ENCODE measurements at places on chromosomes 7 and 10.

DNA sequence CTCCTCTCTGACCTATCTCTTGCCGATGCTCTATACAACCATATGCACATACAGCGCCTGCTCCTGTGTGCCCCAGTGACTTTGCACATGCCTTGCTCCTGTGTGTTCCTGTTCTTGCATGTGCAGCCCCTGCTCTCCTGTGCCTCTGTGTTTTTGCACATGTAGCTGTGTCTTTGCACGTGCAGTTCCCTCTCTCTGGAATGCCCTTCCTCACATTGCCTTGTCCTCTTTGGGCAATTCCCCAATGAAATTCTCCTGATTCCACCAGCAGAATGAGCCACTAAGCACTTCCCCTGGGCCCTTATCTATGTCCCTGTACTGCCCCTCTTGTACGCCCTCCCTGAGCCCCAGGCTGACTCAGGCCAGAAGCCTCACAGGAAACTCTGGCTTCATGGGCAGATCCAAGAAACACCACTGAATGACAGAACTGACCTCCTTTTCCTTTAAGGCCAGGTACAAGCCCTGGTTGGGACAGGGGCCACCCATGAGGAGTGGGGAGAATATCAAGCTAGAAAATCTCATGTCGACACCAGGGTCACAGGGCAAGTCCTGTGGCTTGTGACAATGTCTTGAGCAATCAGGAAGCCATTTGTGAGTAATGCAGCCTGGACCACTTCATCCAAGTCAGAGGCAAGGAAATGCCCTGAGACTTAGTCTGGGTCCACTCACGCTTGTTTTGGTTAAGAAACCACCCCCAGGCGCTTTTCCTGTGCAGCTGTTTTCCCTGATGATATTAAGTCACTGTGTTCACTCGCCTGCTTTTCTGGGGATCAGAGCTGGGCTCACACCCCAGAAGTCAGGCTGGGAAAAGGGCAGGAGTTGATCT is 1.9 kb upstream of the ARHGAP22 start:
- DNase-seq: no peak

GRCh38 chr7:127413962-127414361 is 21.5 kb upstream of the ZNF800 start:
- DNase-seq: no peak

DNA sequence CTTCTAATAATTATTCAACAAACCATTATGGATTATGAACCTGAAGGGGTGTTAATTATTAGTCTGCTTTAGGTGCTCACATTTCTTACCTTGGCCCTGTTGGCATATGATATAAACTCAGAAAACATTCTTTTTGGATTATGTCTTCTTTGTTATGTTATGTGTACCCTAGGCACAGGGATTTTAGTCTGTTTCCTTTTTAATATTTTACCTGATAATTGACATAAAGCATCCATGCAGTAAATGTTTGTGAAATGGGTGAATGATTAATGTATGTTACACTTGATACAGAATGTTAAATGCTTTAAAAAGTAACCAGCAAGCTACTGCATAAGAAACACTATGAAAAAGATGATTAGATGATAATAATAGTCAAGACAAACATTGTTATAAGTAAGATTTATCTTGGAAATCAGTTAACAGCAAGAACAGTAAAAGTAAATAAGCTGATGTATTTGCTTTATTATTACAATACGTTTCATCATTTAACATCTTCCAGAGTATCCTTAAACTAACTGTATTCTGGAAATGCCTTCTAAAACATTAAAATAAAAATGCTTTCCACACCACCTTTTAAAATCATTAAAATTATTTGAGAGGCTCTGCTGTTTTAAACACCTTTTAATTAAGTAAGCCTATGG is 204.7 kb downstream of the RELN start:
- DNase-seq: no peak

GRCh38 chr10:92785118-92785517 is 63.2 kb upstream of the EXOC6 start:
- DNase-seq: no peak

DNA sequence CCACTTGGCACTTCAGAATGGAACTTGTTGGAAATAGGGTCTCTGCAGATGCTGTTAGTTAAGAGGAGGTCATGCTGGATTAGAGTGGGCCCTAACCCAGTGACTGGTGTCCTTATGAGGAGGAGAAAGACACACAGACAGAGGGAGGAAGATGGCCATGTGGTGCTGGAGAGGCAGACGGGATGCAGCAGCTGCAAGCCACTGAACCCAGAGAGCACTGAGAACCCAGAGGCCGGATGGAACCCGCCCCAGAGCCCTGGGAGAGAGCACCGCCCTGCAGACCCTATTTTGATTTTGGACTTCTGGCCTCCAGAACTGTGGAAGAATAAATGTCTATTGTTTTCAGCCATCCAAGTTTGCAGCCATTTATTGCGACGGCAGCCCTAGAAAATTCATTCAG is 58.0 kb upstream of the EBF3 start:
- no peak for DNase-seq

GRCh38 chr10:56633876-56634452 is 272.9 kb upstream of the ZWINT start:
- DNase-seq: no peak

DNA sequence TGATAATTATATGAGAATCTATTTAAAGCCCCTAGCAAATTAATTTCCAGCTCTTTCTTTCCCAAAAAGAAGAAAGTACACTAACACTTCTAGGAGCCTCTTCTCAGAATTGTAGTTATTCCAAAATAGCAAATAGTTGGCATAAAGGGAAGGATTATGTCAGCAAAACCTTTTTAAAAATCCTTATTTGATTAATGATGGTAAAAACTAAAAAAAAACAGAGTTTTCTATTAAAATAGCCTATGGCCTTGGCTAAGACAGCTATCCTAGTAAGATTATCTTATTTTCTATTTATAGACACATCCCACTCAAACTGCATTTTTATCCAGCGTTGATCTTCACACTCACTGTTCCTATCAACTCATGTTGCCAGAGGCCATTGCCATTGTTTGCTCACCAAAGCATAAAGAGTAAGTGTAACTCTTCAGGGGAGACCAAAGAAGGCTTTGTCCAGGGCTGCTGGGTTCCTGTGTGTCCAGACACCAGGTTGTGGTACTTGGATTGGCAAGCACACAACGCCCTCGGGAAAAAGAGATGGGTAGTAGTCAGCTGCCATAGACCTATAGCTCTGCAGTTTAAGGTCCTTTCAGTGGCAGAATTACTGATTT is 31.5 kb downstream of the ACTA2 start:
- DNase-seq: no peak

DNA sequence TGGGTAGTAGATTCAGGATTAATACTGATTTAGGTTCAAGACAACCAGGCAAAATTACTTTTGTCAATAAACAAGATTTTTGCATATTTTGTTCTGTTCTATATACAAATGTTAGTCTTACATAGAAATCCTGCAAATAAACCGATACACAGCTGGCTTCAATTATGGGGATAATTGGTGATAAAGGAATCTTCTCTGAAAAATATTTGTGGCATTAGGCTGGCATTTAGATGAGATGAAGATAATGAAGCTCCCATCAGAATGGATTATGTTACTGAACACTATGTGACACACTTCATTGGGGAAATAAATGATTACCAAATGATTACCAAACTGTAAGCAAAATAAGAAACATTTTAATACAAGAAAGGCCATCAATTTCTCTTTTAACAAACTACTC is 65.8 kb downstream of the NT5C2 start:
- no peak for DNase-seq

GRCh38 chr10:129973674-129974059 is 9.6 kb upstream of the EBF3 start:
- no peak for DNase-seq

GRCh38 chr7:124423863-124424262 is 341.7 kb downstream of the GPR37 start:
- DNase-seq: no peak

GRCh38 chr10:25758041-25758457 is 176.0 kb upstream of the MYO3A start:
- DNase-seq: peak; percentile 11

GRCh38 chr7:70893422-70893821 is 238.5 kb upstream of the GALNT17 start:
- DNase-seq: no peak

GRCh38 chr10:59281861-59282260 is 80.5 kb downstream of the FAM13C start:
- DNase-seq: no peak

GRCh38 chr7:96770758-96771157 is 61.1 kb upstream of the SEM1 start:
- no peak for DNase-seq

DNA sequence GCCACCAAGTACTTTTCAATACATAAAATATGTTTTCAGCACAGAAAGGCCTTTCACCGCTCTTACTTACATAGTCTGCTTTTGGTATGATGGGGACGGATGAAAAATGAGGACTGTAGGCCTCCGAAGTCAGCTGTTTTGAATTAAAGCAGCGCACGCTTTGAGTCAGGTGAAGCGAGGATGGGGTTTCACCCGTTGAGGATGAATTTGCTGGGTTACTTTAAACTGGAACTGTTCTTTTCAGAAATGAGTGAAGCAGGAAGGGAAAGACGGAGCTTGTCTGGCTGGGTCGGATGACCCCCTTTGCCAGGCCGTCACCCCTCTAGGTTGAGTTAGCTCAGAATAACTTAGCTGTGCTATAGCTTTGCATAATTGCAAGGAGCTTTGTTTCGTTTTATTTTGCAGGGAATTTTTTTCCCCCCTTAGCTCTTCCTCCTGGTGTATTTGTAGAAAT is 40.0 kb downstream of the CUX1 start:
- no peak for DNase-seq

DNA sequence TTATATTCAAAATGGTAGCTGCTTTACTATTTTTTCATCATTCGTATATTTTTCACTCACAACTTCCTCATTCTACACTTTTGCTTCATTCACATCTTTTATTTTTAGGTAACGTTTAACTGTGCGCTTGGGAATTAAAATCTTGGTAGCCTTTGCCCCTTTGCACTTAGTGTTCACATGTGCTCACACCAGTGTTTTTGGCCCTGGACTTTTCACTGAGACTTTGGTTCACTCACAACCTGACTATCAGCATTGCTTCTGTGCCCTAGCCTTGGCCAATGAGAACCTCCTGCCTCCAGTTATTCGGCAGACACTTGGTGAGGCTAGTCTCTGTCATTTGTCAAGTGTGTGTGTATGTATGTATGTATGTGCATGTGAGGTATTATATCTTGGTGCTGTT is 596.9 kb downstream of the SORCS1 start:
- DNase-seq: no peak

GRCh38 chr10:86436963-86437362 is 70.4 kb upstream of the GRID1 start:
- DNase-seq: no peak

- DNase-seq: peak; percentile 54
Measured at GRCh38 chr10:99172128-99172738, 63.4 kb downstream of the HPSE2 start.

GRCh38 chr10:133397938-133398337 is 4.0 kb downstream of the MTG1 start:
- DNase-seq: no peak

DNA sequence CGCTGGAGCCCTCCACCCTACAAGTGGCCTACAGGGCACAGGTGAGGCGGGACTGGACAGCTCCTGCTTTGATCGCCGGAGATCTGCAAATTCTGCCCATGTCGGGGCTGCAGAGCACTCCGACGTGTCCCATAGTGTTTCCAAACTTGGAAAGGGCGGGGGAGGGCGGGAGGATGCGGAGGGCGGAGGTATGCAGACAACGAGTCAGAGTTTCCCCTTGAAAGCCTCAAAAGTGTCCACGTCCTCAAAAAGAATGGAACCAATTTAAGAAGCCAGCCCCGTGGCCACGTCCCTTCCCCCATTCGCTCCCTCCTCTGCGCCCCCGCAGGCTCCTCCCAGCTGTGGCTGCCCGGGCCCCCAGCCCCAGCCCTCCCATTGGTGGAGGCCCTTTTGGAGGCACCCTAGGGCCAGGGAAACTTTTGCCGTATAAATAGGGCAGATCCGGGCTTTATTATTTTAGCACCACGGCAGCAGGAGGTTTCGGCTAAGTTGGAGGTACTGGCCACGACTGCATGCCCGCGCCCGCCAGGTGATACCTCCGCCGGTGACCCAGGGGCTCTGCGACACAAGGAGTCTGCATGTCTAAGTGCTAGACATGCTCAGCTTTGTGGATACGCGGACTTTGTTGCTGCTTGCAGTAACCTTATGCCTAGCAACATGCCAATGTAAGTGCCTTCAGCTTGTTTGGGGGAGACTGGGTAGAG is at the start of gene COL1A2:
COL1A2 (plus strand) TSS at position 459 of the 704 bp plus-strand sequence; CDS start at position 596, 137 bp downstream.
- DNase-seq: peak; percentile 14

DNA sequence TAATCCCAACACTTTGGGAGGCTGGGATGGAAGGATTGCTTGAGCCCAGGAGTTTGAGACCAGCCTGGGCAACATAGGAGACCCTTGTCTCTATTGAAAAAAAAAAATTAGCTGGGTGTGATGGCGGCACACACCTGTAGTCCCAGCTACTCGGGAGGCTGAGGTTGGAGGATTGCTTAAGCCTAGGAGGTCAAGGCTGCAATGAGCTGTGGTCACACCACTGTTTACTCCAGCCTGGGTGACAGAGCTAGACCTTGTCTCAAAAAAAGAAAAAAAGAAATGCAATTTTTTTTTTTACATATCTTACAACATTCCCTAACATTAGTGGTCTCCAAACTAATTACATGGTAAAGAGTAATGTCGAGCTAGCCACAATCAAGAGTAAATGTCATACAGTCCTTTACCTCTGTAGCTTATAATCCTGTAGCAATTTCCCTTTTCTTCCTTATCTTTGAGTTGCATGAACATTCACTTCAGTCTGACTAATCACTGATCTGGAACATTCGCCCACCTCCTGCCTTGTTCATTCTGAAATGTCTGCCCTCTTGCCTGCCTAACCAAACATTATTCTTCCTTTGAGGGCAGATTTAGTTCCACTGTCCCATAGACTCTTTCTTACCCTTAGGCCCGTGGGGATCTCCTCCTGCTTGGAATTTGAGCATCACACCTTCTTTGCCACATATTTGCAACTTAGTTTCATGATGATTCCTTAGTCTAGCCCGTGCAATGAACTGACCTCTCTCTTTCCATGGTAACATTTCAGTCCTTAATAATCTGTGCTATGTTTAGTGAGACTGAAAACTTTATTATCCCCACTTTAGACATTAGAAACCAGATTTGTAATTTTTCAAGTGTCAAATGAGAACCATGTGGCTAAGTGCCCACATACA is 4.8 kb upstream of the VCL start:
- DNase-seq: peak; percentile 24

DNA sequence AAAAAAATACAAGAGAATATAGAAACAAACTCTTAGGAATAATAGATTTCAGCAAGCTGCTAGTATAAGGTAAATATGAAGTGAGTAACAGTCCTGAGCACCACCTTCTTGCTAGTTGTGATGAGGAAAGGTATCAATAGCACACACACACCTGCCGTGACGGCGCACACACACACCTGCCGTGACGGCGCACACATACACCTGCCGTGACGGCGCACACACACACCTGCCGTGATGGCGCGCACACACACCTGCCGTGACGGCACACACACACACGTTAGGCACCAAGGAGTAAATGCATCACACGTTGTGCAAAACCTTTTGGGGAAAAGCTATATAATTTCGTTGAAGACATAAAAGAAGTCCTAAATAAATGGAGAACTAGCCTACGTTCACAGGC is 4.7 kb upstream of the JAKMIP3 start:
- DNase-seq: no peak
